ENCODE measurements at places on chromosomes 1 and 21.
A peak's percentile ranks its signal among the peaks of the same experiment; 100 is the strongest.

GRCh38 chr1:200473698-200474371 is 64.0 kb upstream of the ZNF281 start:
- no peak overlapping the region for H3K4me3 ChIP-seq
- no peak overlapping the region for H3K27ac ChIP-seq
- H3K36me3 ChIP-seq = no peaks in the 10 kb centered on the region
- peaks cover 15% of the 10 kb centered on the region for H3K4me1 ChIP-seq

DNA sequence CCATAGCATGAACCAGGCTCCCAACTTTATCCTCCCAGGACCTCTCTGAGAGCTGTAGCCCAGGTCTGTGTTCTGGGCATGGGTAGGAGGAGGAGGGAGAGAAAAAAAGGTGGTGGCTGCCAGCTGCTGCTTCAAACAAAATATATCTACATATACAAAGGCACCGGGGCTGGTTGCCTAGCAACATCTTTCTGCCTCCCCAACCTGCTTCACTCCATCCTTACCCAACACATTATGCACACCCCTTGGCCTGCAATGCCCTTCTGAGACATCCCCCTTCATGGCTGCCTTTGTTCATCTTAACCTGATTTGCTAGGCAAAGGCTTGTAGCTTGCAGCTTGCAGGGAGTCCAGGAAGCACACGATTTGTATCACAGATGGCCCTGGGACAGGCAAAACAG is 27.2 kb upstream of the ATP1A1 start:
- peaks cover 8% of the 10 kb centered on the region for H3K27me3 ChIP-seq
- no peak overlapping the region for H3K4me3 ChIP-seq
- H3K27ac ChIP-seq = peak overlapping the region; percentile 51
- H3K4me1 ChIP-seq = peaks cover 36% of the 10 kb centered on the region

DNA sequence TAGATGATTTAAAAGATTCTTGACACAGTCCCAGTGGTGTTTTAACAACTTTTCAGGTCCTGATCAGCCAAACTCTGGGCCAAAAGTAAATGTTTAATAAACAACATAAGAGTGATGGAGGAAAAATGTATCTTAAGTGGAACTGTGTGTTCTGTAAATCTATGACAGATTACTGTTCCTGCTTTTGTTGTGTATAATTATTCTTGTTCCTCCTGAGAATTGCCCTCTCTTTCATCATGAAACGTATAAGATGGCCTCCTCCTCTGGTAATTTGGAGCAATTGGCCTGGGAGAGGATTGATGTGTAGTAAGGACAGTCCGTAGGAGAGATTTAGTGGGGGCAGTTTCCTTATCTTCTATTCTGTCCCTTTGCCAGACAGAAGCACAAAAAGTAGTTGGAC is 34.5 kb downstream of the GALNT2 start:
- no peak overlapping the region for H3K27ac ChIP-seq
- no peak for DNase-seq
- peaks cover 2% of the 10 kb centered on the region for H3K36me3 ChIP-seq
- H3K4me1 ChIP-seq = peaks cover 48% of the 10 kb centered on the region
- H3K4me3 ChIP-seq = no peak overlapping the region

- H3K27me3 ChIP-seq = no peaks in the 10 kb centered on the region
- no peak overlapping the region for H3K27ac ChIP-seq
- no peaks in the 10 kb centered on the region for H3K36me3 ChIP-seq
- peaks cover 9% of the 10 kb centered on the region for H3K4me1 ChIP-seq
Observed at GRCh38 chr1:86114816-86115400, 41.7 kb downstream of the COL24A1 start.
